Activated CD4-positive, CD25-positive, alpha-beta regulatory T cell treated with anti-CD3 and anti-CD28 coated beads, Interleukin-2, amount 50 U/mL, for 24 hours (primary cell): ENCODE measurements at places on chromosomes 16 and 17.

- no peak for ATAC-seq
Measured at GRCh38 chr17:3197219-3197618, at the start of gene OR1A2. OR1A2 (plus strand) TSS chr17:3197519; CDS start chr17:3197519, 0 bp downstream.

- ATAC-seq: no peak
Measured at GRCh38 chr17:82097184-82097918, 685 bp downstream of the FASN start.

DNA sequence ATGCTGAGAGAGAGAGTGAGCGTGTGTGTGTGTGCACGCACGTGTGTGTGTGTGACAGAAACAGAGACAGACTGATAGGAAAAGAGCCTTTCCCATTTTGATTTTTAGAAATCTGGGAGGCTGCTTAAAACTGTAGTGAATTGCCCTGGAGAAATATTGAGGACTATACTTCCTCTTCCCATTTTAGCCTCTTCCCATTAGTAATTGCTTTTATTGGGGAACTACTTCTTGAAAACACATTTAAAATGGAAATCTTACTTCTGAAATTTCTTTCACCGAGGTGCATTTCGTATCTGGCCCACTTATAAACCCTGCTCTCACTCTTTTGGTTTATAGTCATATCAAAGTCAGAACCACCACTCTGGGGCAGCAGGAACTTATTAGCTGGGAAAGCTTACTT, 47.1 kb downstream of the NUP93 start:
- no peak for ATAC-seq

GRCh38 chr16:50603206-50604064, 55.2 kb downstream of the NKD1 start:
- ATAC-seq: no peak

GRCh38 chr17:57485566-57485865, 229.2 kb downstream of the MSI2 start:
- no peak for ATAC-seq

DNA sequence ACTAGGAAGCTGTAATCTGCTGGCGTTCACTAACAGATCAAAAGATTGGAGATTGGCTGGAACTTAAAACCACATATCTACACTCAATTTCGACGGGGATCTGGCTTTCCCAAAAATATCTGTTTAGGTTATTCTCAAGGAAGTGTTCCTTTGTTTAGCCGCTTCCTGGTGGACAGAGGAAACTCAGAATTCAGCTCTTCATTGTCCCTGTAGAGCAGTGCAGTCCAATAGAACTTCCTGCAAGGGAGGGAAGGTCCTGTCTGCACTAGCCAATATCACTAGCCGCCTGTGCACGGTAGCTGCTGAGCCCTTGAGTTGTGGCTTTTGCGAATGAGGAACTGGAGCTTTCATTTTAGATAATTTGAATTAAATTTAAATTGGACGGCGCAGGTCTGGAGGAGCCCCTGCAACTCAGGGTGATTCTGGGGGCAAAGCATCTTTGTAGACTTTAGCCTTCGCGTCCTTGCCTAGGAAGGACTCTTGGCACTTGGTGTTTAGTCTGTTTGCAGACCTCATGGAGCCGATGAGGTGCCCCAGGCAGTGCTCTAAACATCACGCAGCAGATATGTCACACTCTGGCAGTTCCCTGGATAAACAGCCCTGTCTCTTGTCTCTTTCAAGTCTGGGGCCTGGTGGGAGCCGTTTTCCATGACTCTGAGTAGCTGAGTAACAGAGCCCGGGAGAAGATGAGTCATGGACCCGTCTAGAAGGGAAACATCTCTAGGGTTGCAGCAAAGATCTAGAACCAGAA, 122.2 kb downstream of the CCDC182 start:
- ATAC-seq: peak; percentile 40

DNA sequence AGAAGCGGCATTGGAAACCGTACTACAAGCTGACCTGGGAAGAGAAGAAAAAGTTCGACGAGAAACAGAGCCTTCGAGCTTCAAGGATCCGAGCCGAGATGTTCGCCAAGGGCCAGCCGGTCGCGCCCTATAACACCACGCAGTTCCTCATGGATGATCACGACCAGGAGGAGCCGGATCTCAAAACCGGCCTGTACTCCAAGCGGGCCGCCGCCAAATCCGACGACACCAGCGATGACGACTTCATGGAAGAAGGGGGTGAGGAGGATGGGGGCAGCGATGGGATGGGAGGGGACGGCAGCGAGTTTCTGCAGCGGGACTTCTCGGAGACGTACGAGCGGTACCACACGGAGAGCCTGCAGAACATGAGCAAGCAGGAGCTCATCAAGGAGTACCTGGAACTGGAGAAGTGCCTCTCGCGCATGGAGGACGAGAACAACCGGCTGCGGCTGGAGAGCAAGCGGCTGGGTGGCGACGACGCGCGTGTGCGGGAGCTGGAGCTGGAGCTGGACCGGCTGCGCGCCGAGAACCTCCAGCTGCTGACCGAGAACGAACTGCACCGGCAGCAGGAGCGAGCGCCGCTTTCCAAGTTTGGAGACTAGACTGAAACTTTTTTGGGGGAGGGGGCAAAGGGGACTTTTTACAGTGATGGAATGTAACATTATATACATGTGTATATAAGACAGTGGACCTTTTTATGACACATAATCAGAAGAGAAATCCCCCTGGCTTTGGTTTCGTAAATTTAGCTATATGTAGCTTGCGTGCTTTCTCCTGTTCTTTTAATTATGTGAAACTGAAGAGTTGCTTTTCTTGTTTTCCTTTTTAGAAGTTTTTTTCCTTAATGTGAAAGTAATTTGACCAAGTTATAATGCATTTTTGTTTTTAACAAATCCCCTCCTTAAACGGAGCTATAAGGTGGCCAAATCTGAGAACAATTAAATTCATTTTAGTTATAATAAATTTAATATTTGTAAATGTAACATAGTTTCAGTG, 1.7 kb downstream of the HEXIM1 start:
- ATAC-seq: no peak

DNA sequence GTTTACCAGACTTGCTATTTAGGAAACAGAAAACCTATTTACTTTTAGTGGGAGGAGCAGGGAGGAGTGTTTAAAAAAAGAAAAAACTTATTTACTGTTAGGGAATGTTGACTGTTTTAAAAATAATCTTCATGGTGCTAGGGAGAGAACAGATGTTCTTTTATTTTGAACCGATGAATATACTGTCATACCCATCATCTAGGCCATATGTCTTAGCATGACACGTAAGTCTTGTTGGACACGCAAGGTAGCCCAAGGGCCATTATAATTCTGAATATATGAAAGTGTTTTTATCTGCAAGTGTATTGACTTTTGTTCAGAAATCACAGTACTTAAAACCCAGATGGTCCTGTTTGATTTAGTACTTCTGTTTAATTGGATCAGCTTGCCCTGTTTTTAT, 11.6 kb downstream of the WIPF2 start:
- ATAC-seq: no peak

- no peak for ATAC-seq
Measured at GRCh38 chr17:76130473-76130872, 10.6 kb downstream of the FOXJ1 start.

GRCh38 chr17:65190467-65191097, 53.4 kb downstream of the RGS9 start:
- no peak for ATAC-seq

GRCh38 chr17:82019690-82020571, 2.7 kb downstream of the CENPX start:
- ATAC-seq: no peak

GRCh38 chr17:6450926-6451832, 6.9 kb downstream of the PIMREG start:
- ATAC-seq: no peak

DNA sequence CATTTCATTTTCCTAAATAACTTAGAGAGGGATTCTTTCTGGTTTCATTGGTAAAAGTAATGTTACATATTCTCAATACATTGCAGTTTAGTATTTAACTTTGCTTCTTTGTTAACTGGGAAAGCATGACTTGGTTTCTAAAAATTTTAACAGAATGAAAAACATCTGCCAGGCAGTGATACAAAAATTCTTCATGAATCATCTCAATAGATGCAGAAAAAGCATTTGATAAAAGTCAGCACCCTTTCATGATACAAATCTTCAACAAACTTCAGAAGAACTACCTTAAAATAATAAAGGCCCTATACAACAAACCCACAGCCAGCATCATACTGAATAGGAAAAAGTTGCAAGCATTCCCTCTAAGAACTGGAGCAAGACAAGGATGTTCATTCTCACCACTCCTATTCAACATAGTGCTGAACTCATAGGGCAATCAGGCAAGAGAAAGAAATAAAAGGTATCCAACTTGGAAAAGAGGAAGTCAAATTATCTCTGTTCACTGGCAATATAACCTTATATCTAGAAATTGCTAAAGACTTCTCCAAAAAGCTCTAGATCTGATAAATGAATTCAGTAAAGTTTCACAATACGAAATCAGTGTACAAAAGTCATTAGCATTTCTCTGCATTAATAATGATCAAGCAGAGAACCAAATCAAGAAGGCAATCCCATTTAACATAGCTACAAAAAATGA, 50.4 kb downstream of the SLFN5 start:
- no peak for ATAC-seq

GRCh38 chr16:12573300-12573699, 230.4 kb downstream of the CPPED1 start:
- ATAC-seq: no peak

GRCh38 chr16:30131869-30132475, 9.0 kb upstream of the MAPK3 start:
- no peak for ATAC-seq

DNA sequence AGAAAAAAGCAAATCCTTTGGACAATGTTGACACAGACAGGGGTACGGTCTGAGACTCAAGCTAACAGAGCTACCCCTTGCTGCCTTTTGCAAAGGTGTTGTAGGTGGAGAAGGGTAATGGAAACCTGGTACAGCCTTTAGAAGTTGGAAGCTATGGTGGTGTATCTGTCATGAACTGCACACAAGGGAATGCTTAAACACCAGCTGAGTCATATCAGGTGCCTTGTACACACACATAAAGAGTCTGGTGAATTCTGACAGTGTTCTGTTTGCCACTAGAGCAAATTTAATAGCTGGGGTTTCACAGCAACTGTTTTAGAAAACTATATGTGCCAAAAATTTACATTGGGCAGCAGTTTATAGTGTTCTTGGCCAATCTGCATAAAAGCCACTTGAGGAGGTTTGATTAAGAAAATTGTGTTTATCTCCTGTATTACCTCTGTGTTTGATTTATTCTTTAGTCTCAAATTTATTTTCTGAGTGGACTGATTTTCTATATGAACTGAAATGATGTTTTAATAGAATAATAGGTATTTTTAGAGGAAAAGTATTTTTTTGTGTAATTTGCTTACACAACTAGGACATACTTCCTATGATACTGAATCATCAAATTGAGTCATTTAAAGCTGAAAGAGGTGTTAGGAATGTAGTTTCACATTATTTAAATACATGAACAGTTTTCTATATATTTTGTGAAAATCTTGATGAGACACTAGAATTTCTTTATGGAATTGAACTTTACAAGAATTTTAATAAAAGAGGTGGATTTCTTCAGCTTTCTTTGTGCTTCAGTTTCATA, 136.9 kb downstream of the MAP2K6 start:
- ATAC-seq: no peak

GRCh38 chr16:84884596-84885341, 65.0 kb downstream of the CRISPLD2 start:
- no peak for ATAC-seq

DNA sequence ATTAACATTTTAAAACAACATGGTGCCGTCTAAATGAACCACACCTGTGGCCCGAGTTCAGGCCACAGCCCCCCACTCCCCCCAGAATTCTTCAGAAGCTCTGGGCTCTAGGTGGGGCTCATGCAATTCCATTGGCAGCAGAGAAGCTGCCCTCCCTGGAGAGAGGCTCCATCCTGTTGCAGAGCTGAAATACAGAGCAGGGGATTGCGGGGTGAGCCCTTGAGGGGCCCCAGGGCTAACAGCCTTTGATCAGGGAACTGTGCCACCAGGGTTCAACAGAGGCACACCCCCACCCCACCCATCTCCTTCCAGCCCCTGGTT, 69.3 kb downstream of the ABR start:
- no peak for ATAC-seq

- ATAC-seq: no peak
Measured at GRCh38 chr17:55416470-55417052, 5.1 kb downstream of the MMD start.

GRCh38 chr16:80691111-80691741, 113.2 kb downstream of the CDYL2 start:
- no peak for ATAC-seq

DNA sequence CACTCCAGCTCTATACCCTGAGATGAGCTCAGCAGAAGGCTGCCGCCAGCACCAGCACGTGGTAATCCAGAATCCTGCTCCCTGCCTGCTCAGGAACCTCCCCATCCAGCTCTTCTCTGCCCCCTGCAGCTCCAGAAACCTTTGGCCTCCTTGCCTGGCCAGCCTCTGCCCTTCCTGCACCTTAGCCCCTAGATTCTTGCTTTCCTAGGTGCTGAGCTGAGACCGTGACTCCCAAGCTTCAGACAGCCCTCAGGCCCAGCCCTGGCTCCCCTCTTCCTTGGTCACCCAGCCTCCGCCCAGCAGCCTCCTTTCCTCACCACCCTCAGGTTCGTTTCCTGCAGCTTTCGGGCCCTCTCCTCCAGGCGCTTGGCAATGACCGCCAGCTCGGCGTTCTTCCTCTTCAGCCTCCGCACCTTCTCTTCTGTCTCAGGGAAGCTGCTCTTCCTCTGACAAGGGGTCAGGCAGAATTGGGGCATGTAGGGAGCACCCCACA, 2.6 kb downstream of the TSPOAP1 start:
- ATAC-seq: no peak

DNA sequence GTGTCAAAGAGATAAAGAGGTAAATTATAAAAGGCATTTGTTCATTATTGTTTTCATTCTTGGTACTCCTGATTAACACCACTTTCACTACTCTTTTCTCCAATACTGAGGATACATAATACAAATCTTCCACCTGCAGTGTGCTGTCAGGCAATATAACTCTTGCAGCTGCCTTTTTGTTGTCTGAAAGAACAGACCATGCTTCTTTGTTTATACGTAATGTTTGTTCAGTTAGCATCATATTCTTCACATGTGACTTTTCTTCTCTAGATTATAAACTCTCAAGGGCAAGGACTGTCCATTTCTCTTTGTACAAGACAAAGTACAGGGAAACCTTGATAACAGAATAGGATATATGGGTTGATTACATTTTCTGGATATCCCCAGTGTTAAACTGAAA, 14.2 kb upstream of the ABCC11 start:
- no peak for ATAC-seq
